ENCODE measurements at places on chromosomes 6 and 20. TPM values are rescaled to one million over a fixed set of nuclear protein-coding genes. Genes with fewer than 3 reads are reported as not detected.
A peak's percentile ranks its signal among the peaks of the same experiment; 100 is the strongest.

GRCh38 chr20:7672571-7672970 lies 267.7 kb downstream of the HAO1 start:
- DNase-seq, result no peak

Gene SLC17A1
- 6.5 TPM for total RNA-seq

GRCh38 chr6:158231551-158232315 lies 63.6 kb downstream of the GTF2H5 start:
- peak; percentile 56 for DNase-seq

DNA sequence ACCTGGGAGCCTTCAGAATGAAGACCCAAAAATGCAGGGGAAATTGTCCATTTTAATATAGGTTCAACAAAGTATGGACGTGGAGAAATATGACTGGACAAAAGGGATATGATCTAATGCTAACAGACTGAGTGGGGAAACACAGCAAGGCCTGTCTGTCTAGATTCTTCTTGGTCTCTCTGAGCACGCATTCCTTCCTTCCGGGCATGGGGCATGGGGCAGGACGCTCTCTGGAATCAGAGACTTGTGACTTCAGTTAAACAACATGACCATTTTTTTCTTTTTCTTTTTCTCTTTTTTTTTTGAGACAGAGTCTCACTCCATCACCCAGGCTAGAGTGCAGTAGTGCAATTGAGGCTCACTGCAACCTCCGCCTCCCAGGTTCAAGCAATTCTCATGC lies 31.9 kb downstream of the ZBTB2 start:
- DNase-seq, result peak; percentile 23

Gene CFAP206
- 5.1 TPM for total RNA-seq

GRCh38 chr6:149170564-149171452 lies 146.7 kb upstream of the TAB2 start:
- no peak for DNase-seq

DNA sequence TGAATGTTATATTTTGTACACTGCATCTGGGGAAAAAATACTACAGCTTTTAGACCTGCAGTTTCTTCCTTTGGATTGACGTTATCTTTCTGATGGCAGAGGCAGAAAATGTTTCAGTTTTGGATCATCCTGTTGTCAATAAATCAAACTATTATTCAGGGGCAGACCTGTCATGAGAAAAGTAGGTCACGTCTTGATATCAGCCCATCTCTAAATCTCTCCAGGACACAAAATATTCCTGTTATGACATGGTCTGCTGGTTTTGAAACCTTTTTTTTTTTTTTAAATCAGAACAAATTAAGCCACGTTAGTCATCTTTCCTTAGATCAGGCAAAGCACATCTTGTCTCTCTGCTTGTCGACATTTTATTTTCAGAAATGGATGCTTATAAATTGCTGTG lies 24.0 kb downstream of the IL20RA start:
- DNase-seq, result peak; percentile 63

DNA sequence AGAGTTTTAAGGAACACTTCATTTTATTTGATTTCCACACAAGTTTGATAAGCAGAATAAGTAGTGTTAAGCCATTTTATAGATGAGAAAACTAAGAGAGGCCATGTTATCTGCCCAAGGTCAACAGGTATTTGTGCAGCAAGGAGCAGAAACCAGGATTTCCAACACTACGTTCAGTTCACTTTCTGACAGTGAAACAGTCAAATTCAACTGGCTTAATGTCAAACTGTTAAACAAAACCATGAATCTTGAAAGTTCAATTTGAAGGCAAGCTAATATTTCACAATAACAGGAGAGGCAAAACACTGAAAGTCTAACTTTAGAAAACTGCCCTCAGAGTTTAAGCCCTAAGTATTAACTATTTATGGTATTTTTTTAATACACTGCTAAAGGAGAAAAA lies 32.6 kb downstream of the DTNBP1 start:
- DNase-seq, result peak; percentile 12

DNA sequence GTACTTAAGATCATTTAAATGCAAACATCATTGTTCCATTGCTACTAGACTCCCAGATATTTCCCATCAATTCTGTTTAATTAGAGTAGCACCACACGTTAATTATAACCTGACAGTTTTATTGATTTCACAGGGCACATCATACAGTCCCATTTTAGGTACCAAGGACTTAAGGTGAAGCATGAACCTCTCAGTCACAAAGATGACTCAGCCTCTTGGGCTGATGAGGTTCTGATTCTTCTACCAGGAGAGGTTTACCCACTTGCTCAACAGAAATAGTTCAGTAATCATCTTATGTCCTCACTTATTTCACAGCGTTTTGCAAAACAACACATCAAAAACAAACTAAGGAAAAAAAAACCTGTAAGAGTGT lies 98.5 kb downstream of the HIVEP2 start:
- DNase-seq, result peak; percentile 15

DNA sequence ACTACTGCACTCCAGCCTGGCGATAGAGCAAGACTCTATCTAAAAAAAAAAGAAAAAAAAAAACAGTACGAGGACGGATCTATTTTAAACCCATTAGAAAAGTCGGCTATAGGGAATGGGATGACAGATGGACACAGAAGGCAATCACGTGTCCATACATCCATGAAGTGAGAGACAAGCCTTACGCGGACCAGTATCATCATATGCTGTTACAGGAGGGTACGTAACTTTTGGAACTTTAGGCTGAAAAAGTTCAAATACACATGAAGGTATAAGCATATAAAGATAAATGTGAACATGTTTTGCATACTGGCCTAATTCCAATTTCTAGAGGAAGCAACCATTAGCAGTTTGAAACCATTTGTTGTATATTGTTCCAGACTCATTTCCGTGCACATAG lies 109.8 kb upstream of the EXOC2 start:
- DNase-seq, result no peak

DNA sequence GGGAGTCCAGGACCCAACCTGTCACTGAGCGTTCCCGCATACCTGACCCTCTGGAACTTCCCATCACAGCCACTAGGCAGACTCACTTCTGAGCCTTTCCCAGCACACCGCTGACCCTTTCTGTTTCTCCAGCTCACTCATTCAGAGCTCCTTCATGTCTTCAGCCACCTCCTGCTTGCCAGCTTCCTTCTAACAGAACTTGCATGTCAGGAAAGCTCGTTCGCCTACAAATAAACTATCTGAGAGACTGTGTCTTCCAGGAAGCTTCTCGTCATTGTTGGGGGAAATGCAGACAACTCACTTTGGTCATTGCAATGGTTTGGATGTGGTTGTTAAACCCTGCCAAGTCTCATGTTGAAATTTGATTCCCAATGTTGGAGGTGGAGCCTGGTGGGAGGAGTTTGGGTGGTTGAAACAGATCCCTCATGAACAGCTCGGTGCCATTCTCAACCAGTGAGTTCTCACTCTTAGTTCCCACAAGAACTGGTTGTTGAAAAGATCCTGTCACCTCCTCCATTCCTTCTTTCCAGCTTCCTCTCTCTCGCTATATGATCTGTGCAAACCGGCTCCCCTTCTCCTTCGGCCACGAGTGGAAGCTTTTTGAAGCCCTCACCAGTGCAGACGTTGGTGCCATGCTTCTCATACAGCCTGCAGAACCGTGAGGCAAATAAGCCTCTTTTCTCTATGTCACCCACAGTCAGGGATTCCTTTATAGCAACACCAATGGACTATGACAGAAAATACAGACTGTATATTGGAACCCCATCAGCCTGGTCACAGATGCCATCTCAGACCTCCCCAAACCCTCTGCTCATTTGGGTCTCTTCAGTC lies 1.4 kb upstream of the MUC21 start:
- peak; percentile 80 for DNase-seq

GRCh38 chr6:138250053-138250452 lies 31.8 kb upstream of the PBOV1 start:
- DNase-seq, result peak; percentile 43

DNA sequence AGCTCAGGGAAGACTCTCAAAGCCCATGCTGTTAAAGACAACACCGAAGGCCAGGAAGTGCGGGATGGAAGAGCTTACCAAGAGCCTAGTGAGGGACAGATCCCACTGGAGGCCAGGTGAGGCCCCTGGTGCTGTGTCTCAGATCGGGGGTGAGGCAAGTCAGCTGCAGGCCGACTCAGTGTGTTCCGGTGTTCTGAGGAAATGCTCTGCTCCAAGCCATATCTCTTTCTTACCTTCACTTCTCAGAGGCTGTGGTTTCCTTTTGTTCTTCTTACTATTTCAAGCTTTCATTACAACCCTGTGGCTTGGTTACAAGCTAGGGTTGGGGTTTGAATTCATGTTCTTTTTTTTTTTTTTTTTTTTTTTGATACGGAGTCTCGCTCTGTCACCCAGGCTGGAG lies 114.3 kb upstream of the ZFP64 start:
- DNase-seq, result no peak

GRCh38 chr20:36574366-36575135 lies 1.2 kb downstream of the TGIF2 start:
- peak; percentile 48 for DNase-seq

DNA sequence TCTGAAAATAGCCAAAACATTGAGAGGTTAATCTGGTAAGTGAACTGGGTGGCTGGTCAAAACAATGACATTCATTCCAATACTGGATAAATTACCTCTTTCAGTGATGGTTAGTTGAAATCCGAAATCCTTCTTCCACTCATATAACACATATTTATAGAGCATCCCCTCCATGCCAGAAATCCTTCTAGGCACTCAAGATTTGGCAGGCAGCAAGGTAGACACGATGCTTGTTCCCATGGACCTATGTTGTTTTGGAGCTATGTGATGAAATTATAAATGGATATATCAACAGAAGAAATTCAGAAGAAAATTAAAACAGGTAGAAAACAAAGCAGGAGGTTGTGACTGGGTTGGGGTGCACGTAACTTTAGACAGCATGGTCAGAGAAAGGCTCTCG lies 26.3 kb upstream of the SNRPB2 start:
- DNase-seq, result no peak

Gene CAP2
- 32.0 TPM for total RNA-seq

GRCh38 chr20:4684837-4685413 lies 36.8 kb upstream of the PRND start:
- no peak for DNase-seq

GRCh38 chr6:54959820-54960219 lies 113.2 kb downstream of the FAM83B start:
- no peak for DNase-seq

DNA sequence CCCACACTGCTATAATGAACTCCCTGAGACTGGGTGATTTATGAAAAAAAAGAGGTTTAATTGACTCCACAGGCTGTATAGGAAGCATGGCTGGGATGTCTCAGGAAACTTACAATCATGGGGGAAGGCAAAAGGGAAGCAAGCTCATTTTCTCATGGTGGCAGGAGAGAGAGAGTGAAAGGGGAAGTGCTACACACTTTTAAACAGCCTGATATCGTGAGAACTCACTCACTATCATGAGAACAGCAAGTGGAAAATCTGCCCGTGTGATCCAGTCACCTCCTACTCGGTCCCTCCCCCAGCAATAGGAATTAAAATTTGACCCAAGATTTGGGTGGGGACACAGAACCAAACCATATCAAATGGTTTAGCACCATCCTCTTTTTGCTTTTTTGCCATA lies 116.6 kb upstream of the CEP162 start:
- no peak for DNase-seq

All from umbilical cord (tissue), 2 donors.